ENCODE measurements at places on chromosomes 16 and 17. TPM values are rescaled to one million over a fixed set of nuclear protein-coding genes. Genes with fewer than 3 reads are reported as not detected.

DNA sequence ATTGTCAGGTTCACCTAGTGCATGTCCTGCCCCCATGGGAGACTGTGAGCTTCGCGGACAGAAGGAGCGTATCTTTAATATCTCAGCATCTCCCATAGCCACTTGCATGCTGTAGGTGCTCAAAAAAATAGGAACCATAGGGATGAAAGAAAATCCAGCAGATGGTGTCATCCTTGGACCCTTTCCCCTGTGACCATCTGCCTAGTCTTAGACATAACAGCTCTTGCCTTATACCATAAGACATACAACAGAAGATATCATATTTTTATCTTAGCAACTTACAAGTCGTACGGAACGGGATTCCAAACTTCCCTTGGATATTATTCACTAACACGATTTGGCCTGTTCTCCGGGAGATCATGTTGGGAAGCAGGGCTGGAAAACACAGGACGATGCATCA lies 14.5 kb downstream of the DHRS7C start:
- DNase-seq, result no peak

DNA sequence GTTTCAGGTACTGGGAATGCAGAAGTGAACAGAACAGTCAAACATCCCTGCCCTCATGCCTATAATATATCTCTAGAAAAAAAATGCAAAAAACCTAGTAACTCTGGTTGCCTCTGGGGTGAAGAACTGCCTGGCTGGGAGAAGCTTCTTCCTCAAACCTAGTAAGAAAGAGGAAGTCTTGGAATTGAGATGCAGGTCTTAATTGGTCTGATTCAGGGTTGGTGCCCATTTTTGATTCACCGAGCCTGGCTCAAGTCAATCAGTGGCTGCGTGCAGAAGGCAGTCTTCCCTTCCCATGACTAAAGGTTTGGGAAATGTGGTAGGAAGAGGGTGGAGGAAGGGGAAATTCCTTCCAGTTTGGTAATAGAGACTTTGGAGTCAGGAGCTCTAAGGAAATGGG lies 22.4 kb downstream of the CDRT15 start:
- no peak for DNase-seq

GRCh38 chr17:73936908-73937627 lies 266.4 kb upstream of the RPL38 start:
- DNase-seq, result no peak

SMTNL2 gene
- 11.3 TPM for total RNA-seq

LSM12 gene
- total RNA-seq, result 27.2 TPM

All from umbilical cord (tissue), 2 donors.